Inflammatory macrophage treated with lipopolysaccharide for 4 hours (primary cell): ENCODE measurements at places on chromosomes 13 and 19.

GRCh38 chr13:25286308-25286968 is 850 bp downstream of the MTMR6 start:
- peak; percentile 82 for DNase-seq

DNA sequence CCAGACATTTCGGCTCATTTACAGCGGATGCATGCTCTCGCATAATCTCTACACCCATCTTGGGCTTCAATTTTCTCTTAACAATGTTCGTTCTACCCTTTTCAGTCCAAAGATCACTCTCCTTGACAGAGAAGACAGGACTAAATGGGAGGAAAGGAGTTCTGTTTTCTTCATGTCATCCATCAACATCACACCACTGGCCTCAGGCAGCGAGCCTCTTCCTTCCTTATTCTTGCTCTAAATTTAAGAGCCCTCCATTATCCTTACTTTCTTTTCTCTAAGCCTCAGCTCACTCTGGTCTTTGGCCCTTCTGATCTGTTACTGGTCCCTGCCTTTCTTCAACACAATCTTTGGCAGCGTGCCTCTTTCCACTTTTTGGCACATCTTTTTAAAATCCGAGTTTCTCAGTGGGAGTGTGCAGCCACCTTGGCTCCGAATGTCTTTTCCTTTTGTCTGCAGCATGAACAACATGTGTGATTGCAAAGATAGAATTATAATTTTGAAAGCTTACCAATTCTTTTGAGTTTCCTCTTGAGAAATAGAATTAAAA is 98.7 kb downstream of the FAM216B start:
- no peak for DNase-seq

GRCh38 chr19:38514812-38515633 is 81.5 kb downstream of the RYR1 start:
- DNase-seq, result peak; percentile 35

- DNase-seq, result no peak
Observed at GRCh38 chr19:10768936-10769335, 51.1 kb downstream of the DNM2 start.

DNA sequence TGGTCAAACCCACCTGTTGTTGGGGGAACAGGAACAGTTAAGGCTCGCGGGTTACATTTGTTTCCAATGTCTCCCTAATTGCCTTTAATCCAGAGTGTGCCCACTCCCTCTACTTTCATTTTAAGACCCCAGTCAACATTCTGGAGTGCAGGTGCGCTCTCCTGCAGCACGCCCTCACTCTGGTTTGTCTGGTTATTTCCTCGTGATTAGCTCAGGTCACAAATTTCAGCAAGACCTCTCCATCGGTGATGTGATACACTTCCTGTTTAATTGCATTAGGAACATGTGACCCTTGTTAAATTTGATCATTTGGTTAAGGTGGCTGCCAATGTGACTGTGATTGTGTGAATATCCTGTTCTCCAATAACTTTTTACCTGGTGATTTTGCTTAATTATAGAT is 53.0 kb downstream of the TEX29 start:
- no peak for DNase-seq

DNA sequence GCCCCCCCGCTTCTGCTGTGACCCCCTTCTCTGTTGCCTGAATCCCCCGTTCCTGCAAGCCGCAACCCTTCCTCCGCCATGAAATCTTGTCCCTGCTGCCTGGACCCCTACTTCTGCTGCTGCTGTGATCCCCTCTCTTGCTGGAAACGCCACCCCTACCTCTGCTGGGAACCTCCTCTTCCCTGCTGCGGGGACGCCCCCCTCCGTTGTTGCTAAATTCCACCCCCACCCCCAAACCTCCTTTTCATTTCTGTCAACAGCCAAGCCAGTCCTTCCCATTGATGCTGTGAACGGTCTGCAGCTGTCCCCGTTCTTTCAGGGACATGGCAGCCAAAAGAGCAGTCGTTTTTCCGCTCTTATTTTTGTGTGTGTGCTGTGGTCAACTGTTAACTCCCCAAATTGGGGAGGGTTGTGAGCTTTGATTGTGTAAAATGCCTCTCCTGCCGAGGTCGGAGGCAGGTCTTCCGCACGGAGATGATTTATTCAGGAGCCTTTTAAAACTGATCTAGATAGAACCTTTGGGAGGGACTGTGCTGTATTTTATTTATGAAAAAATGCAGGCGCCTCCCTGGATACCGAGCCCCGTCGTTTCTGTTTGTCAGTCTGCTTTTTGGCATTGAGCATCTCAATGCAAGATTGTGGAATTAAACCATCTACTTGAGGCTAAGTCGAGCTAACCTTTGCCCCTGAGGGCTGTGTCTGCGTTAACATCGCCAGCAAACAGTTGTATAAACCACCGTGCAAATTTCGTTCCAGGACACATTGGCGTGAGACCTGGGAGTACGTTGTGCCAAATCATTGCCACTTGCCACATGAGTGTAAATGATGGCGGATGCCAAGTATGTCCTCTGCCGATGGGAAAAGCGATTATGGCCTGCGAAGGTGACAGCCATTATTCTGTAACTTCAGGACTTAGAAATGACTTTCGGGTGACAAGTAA is 27.9 kb upstream of the NDUFS7 start:
- DNase-seq, result no peak

- no peak for DNase-seq
Observed at GRCh38 chr19:46975925-46976782, 43.5 kb upstream of the NPAS1 start.

DNA sequence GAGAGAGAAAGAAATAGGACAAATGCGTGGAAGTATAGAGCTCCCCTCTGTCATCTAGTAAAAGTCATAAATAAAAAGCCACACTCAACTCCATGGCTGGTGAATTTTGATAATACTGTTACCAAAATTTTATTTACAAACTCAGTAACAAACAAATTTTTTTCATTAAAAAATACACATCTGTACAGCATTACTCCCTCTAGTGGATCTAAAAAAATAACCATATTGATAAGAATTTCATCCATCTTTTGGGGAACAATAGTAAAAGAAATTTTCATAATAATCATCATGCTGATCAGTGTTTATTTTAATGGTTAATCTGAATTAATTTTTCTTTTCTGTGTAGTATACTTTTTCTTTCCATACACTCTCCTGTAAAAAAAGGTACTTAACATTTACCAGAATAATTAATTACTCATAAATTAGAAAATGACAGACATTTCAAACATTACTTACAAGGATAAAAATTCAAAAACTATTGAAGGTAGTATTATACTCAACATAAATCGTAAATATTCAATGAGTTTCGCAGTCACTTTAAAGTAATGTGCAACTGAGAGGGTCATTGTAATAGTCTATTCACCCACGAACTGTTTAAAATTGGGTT is 173.5 kb upstream of the LSM14A start:
- DNase-seq, result peak; percentile 28
